Glomerular endothelial cell (primary cell): ENCODE measurements at places on chromosomes 13 and 19. TPM values are rescaled to one million over a fixed set of nuclear protein-coding genes. Genes with fewer than 3 reads are reported as not detected.
A peak's percentile ranks its signal among the peaks of the same experiment; 100 is the strongest.

GRCh38 chr13:93724187-93724586 lies 497.6 kb downstream of the GPC6 start:
- no peak for DNase-seq

DNA sequence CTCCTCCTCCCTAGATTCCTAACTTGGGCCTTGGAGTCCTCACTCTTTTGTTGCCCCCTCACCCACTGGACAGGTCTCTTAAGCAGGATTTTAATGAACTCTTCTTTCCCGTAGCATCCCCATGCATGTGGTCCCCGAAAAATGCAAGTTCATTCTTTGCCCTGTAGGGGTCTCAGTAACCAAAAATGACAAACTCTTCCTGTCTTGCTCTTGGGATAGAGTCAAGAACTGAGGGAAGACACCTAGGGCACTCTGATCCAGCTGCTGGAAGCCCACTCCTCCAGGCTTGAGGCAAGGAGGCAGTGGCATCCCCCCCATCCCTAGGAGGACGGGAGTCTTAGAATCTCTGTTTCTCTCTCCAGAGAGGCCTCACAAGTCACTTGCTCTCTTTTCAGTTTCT lies 987.0 kb downstream of the DIAPH3 start:
- no peak for DNase-seq

DNA sequence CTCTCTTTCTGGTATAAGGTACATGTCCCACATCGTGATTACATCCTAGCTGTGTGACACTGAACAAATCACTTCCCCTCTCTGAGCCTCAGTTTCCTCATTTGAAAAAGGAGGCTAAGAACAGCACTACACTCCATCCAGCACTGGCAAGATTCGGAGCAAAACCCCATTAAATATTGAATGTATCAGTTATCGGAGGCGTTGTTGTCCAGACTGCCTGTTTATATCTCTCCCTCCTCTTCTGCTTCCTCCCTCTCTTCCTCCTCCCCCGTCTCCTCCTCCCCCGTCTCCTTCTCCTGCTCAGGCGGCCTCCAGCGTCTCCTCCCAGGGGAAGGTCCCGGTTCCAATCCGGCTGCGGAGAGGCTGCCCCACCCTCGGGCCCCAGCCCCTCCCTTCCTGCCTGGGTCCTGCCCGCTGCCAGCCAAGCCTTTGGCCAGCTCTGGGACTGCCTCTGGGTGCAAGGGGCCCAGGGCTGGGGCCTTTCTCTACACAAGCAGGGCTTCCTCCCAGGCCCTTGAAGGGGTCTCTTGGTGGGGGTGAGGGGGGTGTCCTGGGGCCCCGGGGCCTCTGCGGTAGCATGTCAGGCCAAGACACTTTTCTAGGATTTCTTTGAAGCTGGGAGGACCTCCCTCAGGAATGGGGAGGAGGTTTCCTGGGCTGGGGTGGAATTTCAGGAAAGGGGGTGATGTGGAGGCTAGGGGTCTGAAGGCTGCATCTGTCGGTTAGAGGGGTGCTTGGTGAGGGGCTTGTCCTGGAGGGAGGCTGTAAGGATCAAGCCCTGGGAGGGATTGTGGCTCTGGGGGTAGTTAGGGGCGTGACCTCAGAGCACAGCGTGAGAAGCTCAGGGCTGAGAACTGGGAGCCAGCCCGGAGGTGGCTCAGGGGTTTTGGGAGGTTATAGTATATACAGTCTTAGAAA lies 1.9 kb downstream of the RRAS start:
- no peak for DNase-seq

- DNase-seq, result no peak
These were observed 113.8 kb downstream of the KATNAL1 start for GRCh38 chr13:30193279-30194234.

DNA sequence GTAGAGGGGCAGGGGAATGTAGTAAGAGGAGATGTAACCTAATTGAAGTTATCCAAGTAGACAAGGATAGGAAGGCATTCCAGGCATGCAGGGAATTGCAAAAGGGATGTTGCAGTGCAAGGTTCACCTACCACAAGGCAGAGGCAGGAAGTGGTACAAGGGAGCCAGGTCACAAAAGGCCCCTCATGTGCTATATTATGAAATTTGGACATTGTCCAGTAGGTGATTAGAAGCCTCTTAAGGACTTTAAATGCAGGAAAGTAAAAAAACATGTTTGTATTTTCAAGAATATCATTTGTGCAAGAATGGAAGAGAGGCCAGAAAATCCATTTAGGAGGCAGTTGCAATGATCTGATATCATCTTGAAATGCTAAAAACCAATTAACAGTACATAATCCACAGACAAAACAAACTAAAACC lies 111.4 kb downstream of the FRY start:
- DNase-seq, result peak; percentile 82

GRCh38 chr13:80083853-80084676 lies 256.9 kb downstream of the SPRY2 start:
- peak; percentile 52 for DNase-seq

DNA sequence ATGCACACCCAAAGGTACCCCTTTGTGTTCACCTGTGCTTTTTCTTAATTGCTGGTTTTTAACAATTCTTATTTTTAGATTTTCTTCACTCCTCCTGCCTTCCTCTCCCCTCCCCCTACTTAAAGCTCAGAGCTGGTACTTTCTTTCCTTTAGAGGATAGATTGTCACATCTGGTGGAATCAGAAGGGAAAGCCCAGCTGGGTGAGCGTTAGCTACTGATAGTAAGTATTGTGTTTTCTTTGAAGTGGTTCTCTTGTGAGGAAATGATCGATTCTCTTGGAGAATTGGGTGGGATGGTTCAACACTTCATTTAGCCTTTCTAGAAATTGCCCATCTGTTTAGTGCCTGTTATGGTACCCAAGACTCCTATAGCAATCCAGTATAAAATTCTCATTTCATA lies 84.8 kb downstream of the FLT1 start:
- no peak for DNase-seq

Gene HPN
- total RNA-seq, result not detected in 2 replicates

GRCh38 chr19:10292206-10292788 lies 2.5 kb downstream of the ICAM5 start:
- no peak for DNase-seq

DNA sequence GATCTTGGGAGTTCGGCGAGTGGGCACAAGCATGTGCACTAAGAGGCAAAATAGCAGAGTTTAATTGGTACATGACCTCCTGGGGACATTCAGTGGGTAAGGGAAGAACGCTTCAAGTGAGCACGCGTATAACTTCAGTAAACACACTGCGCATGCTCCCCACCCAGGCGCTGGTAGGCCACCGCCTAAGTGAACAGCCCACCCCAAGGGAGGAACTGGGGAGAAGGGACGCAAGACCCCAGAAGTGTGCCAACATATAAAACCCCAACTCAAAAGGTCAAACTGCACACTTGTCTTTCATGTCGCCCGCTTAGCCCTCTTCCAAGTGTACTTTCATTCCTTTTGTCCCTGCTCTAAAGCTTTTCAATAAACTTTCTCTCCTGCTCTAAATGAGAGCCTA lies 10.5 kb upstream of the NTN5 start:
- DNase-seq, result no peak

Gene HNRNPM
- 71.3 and 136 TPM in 2 replicates for total RNA-seq

DNA sequence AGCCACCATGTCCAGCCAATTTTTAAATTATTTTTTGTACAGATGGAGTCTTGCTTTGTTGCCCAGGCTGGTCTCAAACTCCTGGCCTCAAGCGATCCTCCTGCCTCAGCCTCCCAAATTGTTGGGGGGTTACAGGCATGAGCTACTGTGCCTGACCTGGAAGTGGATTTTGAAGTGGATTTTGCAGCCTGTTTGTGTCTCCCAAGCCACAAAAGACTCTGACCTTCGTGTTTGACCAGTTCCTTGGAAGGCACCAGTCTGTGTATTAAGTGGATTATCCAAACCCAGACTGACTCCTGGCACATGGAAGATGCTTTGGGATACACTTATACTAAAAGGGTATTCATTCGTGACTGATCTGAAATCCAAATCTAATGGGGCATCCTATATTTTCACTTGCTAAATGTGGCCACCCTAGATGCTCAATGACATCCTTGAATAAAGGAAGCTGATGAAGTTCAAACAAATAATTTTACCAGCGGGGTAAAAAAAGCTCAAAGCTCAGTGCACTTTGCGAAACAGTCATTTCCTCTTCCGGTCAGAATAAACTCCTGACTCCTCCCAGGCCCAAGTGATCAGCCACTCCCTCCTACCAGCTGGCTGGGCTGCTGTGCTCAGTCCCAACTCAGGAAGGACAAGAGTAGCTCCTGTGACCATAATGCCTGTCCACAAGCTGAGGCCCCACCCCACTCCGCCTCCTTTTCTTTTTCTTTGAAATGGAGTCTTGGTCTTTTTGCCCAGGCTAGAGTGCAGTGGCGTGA lies 32.6 kb upstream of the GATAD2A start:
- DNase-seq, result no peak

Gene DAND5
- total RNA-seq, result 0.05 TPM in 1 of 2 replicates, not detected in the other

DNA sequence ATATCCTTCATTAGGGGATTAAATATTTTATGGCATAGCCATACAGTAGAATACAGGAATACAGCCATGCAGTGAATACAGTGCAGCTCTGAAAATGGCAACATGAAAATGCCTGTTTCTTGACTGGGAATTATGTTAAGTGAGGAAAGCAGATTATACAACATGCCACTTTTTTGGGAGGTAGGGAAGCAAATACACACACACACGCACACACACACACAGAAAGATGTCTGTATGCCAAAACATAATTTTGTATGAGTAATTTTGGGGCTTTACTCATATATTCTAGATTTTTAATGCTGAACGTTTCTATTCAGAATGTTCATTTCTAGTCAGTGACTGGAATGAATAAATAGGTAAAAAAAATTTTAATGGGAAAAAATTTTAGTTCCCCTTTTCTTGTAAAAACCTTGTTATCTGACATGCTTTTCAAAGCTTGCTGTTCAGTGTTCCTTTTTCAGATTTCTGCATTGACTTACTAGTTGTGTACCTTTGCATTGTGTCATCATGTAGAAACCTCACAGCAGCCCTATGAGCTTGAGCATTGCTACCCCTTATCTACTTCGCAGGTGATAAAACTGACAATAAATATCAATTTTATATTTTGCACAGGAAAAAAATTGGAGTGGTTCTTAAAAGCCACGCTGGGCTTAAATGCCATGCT lies 7.8 kb downstream of the GPR183 start:
- DNase-seq, result no peak

GRCh38 chr13:79621902-79622301 lies 140.9 kb downstream of the NDFIP2 start:
- DNase-seq, result no peak

Gene DIS3
- 24.7 and 32.0 TPM in 2 replicates for total RNA-seq

Gene ZNF723
- not detected in 2 replicates for total RNA-seq

DNA sequence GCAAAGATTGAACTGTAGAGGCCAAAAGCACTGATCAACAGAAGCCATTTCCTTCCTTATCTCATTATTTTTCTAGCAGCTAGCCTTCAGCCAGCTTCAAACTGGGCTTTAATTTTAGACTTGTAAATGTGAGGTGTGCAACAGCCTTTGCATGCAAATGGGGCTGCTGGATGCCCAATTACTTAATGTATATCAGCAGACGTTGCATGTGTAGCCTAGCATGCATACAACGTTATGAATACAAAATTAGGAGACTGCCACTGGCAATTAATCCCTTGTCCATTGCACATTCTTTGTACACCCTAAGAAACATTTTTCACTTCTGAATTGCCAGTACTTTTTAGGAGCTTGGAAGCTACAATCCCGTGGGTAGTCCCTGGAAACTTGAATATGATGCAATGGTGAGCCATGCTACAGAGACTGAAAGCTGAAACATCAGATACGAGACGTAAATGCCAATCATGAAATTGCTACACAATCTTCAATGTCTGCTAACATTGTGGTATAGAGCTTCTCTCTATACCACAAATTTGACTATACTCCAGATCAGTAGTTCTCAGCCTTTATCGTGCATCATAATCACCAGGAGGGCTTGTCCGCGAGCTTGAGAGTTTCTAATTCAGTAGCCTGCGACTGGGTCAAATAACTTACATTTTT lies 20.2 kb downstream of the EPSTI1 start:
- DNase-seq, result no peak

Gene NFIX
- total RNA-seq, result 4.9 and 5.0 TPM in 2 replicates

Gene RAVER1
- 37.4 and 68.2 TPM in 2 replicates for total RNA-seq

GRCh38 chr13:30039511-30039911 lies 189.1 kb upstream of the UBL3 start:
- DNase-seq, result no peak

Gene RGCC
- 358 and 509 TPM in 2 replicates for total RNA-seq

- DNase-seq, result no peak
These were observed 5.0 kb downstream of the XRCC1 start for GRCh38 chr19:43570174-43570791.

DNA sequence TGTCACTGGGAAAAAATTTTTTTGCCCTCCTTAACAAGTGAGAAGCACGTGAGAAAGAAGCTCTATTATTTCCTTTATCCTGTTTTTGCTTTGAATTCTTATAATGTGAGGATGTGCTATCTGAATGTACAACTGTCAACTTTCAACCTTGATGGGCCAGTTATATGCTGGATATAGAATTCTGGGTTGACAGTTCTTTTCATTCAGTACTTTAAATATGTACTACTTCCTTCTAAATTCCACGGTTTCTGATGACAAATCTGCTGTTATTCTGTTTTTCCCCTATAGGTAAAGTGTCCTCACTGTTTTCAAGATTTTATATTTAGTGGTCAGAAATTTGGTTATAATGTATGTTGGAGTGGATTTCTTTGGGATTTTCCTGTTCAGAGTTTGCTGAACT lies 29.9 kb downstream of the ZDHHC20 start:
- no peak for DNase-seq

GRCh38 chr13:33401238-33401637 lies 115.7 kb upstream of the STARD13 start:
- DNase-seq, result no peak

DNA sequence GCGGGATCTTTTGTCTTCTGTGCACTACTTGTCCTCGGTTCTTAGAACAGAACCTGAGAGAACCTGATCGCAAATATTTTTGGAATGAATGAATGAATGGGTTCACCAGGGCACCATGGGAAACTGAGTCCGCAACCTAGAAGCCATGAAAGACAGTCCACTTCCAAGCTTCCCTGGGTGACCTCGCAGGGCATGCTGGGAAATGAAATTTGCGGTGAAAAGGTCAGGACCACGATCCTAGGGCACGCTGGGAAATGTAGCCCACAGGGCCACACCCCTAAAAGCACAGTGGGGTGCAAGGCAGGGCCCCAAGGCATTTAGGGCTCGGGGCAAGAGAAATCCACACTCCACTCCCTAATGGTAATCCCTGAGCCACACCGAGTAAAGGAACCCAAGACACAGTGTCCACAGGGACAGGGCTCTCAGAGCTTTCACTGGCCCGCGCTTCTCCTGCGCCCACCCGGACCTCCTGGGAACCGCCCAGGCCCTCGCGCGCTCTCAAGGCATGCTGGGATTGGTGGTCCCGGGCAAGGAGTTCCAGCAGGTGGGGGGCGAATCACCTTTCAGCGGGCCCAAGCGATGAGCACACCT lies 1.1 kb upstream of the PPP1R12C start:
- DNase-seq, result no peak

- DNase-seq, result no peak
These were observed 662.8 kb downstream of the OLFM4 start for GRCh38 chr13:53691417-53691816.
